Psoas muscle (tissue), 8 donors: ENCODE measurements at places on chromosomes 6 and 20.

DNA sequence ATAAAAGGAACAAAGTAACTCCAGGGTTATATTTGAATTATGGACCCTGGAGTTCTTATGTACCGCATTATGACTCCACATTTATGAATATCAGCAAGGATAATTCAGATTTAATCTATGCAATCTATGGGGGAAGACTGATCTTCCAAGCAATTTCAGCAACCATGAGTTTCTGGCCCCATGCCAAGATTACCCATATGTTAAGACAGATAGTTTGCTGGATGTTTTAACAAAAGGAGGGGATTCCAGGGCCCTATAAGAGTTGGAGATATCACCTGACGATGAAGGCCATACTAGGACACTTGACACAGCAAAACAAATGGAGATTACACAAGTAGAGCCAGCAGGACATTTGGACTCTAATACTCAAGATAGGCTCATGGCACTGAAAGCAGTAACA lies 45.9 kb upstream of the PLN start:
- DNase-seq: no peak

DNA sequence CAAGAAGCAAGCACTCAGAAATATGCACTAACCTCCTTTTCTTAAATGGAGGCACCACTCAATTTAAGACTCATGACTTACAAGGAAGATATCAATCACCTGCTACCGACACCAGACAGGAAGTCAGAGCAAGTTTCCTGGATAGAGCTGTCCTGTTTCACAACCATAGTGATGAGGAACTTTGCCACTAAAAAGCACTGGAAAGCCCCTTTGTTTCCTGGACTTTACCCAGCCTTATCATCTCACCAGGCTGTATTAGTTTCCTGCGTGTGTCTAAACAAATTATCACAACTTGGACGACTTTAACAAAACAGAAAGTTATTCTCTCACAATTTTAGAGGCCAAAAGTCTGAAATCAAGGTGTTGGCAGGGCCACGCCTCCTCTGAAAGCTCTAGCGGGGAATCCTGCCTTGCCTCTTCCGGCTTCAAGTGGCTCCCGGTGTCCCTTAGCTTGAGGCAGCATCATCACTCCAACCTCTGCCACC lies 253.8 kb upstream of the STXBP5 start:
- no peak for DNase-seq

DNA sequence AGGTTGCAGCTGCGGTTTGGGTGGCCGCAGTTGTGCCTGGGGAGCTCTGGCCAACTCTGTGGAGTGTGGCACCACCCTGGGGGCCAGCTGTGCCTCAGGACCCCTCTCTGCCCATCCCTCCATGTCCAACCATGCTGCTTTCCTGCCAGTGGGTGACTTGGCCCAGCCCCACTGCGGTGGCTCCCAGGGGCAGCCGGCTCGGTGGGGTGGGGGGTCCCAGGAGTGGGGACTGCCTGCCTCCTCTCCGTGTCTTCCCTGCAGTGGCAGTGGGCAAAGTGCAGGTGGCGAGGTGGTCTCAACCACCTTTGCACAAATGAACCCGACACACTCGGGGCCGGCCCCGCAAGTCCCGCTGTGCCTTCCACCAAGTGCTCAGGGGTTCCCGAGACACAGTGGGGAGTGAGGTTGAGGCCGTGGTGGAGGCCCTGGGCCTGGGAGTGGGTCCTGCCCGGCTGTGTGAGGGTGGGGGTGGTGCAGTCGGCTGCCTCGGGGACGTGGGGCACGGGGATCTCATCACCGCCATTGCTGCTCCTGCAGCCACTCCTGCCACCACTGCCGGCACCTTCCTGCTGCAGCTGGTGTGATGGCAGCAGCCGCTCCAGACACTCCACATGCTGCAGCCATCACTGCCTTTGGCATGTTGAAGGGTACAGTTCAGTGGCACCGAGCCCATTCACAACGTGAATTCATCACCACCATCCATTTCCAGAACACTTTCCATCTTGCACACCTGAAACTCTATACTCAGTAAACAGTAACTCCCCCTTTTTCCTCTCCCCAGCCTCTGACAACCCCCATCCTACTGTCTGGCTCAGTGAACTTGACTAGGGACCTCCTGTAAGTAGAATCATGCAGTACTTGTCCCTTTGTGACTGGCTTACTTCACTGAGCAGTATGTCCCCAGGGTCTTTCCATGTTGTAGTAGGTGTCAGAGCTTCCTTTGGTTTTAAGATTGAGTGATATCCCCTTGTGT lies 10.7 kb upstream of the SLCO4A1 start:
- DNase-seq: no peak

DNA sequence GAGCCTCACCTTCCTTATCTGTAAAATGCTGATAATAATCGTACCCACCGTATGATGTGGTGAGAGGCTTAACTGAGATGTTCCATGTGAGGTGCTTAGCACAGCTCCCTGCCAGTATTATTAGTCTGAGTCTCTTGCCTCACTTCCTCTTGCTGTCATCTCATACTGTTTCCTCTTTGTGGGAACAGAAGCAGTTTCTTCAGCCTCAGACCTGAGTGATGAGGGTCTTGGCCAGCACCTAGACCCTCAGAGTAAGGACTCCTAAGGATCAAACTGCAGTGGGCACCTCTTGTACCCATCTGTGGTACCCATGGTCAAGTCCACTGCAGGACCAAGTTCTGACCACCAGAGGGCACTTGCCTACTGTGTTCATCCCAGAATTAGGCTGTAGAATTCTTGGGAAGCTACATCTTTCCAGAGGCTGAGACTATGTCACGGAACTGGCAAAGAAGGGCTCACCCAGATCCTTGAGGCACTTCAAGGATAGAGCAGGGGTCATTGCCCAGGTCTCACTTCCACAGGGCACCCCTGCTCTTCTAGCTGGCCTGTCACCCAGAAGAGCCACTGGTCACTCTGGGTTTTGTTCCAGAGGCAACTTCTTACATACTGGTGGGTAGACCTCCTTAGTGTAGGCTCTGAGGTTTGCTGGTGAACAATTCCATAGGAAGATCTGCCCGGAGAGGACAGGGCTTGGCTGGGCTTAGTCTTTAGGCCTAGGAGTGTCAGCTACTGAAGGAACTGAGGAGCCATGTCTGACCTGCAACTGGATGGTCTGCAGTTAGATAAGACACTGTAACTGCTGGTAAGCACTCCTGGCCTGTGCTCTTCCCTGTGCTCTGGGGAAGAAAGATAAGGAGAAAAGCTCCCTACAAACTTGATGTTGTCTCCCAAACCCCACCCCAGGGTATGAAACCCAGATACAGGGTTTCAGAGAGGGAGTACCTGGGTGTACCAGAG lies 20.6 kb upstream of the SGK2 start:
- DNase-seq: peak; percentile 70

DNA sequence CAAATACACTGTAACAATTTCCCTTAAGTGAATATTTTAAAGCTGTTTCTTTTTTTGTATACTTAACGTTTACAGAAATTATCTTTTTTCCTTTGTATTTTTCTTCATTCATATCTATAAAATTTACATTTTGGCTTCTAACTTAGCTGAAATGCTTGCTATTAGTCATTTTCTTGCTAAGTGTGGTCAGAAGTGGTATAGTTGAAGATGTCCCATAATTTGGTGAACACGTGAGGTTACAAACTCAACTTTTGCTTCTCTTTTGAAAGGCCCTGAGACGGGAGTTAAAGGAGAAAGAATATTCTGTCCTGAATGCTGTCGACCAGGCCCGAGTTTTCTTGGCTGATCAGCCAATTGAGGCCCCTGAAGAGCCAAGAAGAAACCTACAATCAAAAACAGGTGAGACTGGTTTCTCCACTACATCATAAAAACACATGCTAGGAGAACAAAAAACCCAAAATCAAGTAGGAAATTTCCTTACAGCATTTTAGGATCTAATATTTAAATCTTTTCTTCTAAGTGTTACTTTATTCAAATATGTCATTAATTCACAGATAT lies 445.0 kb downstream of the UTRN start:
- DNase-seq: no peak
